ENCODE measurements at places on chromosomes 7 and 10.

- peak; percentile 81 for DNase-seq
Measured at GRCh38 chr7:150778738-150779301, 21.3 kb downstream of the TMEM176B start.

GRCh38 chr7:128174386-128174785 is 66.7 kb upstream of the LEP start:
- DNase-seq, result peak; percentile 98

GRCh38 chr7:88480896-88481295 is 174.2 kb upstream of the STEAP4 start:
- no peak for DNase-seq

DNA sequence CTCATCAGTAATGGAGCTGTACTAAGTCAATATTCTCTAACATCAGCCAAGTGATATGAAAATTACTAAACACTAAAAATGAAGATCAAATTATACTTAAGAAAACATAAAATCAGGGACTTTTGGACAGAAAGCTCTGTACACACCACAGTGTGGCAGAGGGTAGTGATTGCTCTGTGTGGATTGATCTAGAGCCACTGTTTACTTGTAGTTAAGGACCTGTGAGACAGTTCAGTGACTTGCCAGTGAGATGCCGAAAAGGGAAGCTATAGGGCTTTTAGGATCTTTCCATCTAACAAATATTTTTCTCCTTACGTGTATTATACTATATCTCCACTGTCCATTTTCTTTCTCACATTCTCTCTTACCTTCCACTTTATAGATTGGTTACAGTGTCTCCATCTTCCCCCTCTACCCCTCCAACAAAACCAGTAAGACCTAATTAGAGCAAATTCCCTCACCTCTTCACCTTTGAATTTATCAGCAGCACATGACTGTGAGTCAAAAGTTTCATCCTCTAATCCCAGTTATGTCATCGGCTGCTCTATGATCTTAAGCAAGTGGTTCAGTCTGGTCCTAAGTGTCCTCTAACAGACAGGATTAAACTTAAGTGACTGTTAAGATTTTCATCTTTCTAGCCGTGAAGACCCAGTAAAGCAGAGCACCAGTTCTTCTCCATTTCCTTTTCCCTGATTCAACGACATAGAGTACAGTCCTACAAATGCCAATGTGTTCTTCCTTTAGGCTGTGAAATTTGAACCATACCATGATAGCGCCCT is 6.9 kb downstream of the PIK3CG start:
- no peak for DNase-seq

DNA sequence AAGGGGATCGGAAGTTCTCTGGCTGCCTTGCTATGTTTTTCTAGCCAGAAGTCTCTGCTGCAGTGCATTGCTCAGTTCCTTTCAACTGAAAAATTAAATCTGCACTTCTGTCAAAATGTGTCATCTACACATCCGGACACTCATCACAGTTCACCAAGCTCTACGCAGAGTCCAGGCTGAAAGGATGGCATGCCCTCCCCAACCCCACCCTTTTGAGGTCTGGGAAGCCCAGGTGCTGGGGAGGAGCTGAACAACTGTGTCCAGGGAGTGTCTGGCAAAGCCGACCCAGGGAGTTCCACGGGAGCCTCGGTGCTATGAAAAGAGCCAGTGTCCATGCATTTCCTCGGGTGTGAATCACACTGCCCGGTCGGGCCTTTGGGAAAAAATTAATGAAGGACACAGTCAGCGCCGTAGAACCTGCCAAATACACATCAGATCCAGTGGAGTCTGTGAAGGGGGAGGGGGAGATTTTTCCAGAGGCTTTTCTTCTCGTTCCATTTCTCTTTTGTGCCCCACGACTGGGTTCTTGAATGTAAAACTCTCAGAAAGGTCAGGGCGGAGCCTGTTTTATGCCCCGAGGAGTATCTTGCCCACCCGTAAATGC is 757 bp upstream of the PALS2 start:
- DNase-seq, result no peak

DNA sequence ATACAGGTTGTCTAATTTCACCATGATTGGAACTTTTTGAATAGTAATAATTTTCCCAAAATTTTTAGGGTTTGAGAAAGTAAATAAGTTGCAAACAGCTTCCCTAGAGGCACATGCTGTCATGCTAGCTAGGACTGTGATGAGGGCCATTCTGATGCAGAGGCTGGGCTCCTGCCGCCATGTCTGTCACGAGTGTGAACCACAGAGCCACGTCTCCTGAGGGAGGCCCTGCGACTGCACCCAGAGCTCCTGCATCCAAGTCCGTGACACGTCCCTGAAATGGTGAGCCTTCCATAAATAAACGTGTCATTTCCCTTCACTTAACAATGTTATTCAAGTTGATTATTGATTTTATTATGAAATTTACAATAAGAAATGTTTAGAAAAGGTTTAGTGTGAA is 40.0 kb downstream of the C10orf120 start:
- no peak for DNase-seq

GRCh38 chr10:89655722-89656121 is 10.7 kb upstream of the PANK1 start:
- no peak for DNase-seq

DNA sequence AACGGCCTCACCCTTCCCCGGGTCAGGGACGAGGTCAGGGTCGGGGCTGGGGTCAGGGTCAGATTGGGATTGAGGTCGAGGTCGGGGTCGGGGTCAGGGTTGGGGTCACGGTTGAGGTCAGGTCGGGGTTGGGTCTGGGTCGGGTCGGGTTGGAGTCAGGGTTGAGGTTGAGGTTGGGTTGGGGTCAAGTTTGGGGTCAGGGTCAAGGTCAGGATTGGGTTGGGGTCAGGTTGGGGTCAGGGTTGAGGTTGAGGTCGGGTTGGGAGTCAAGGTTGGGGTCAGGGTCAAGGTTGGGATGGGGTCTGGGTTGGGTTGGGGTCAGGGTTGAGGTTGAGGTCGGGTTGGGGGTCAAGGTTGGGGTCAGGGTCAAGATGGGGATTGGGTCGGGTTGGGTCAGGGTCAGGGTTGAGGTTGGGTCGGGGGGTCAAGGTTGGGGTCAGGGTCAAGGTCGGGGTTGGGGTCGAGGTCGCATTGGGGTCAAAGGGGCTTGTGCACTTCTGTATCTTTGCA is 131.4 kb downstream of the VIPR2 start:
- DNase-seq, result no peak

DNA sequence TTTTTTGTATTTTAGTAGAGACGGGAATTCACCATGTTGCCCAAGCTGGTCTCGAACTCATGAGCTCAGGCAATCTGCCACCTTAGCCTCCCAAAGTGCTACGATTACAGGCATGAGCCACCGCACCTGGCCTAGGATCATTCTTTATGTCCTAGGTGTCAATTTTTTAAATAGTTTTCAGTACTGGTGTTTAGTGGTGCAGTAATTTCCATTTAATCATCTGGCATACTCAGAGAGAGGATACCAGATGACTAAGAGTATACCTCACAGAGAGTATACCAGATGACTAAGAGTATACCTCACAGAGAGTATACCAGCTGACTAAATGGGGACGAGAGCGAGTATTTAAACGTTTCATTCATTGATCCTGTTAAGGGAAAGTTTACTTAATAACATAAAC is 37.3 kb upstream of the TMEM248 start:
- DNase-seq, result no peak

GRCh38 chr10:97229322-97230015 is 43.7 kb upstream of the SLIT1 start:
- no peak for DNase-seq

DNA sequence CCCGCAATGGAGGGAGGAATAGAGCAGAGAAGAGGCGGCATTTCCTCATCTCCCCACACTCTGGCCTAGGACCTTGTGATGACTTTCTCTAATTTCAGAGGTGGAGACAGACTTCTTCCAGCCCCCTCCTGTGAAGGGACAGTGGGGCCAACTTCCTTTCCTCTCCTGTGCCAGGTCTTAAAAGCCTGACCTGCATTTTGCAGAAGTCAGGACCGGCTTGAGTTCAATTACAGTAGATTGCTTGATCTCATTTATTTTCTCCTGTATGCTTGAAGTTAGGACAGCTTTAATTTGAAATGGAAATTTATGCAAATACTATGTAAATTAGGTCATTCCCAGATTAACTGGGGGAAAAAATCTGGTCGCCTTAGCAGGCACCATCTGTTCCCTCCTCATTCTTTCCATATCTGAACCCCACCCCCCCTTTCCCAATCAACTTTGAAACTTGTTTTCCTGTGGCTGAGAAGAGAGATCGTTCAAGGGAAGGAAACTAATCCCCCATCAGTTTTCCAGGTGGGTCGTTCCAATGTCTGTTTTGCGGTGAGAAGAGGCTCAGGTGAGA is 57.1 kb downstream of the SYPL1 start:
- DNase-seq, result no peak

DNA sequence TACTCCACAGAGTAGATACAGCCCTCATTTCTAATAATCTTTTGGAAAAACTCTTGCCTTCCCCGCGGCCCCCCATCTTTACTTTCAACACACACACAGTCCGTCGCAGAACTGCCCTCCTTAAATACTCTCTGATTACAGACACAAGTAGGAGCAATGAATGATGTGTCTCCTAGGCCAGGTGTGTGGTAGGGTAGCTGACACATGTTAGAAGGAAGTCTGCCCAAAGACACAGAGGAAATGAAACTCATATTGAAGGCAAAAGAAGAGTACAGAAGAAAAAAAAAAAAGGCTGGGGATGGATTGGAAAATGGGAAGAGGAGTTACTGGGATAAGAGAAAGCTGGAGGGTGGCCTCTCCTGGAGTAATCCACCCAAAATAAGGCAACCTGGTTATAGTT is 14.6 kb downstream of the OPALIN start:
- no peak for DNase-seq

GRCh38 chr7:105875505-105875904 is 894 bp downstream of the ATXN7L1 start:
- no peak for DNase-seq

DNA sequence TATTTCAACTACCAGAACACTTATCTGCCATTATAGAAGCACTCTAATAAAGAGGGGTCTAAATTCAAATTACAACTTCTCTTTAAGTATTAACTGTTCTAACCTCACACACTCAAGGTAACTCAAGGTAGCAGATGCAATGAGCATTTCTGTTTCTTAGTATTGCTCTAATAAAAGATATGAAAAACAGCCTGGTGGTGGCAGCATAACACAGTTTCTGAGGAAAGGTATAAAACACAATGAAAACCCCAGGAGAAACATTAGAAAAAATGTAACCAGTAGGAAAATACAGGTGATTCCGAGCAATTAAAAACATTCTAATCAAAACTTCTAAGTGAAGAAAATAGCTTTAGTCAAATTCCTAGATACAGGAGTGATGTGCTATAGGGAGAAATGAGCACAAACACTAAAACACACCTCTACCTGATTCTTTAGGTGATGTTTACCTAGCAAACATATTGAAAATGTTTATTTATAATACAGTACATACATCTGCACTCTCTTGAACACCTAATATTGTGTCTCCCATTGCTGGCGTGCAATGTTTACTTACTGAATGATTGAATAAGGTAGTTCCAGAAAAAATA is 3.5 kb downstream of the MKRN1 start:
- DNase-seq, result peak; percentile 65

DNA sequence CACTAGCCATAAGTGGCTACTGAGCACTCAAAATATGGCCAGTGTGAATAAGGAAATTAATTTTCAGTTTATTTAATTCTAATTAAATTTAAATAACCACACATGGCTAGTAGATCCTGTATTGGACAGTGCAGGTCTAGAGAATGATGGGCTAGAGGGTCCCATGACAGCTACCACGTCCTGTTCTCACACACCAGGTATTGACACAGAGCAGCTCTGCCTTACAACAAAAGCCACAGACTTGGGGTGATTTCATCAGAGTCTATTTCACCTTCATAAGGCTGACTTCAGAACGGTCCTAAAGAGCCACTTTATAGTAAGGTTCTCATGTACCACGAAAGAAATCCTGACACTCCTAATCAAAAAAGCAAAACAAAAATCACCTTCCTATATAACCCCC is 111.3 kb downstream of the UBE2H start:
- DNase-seq, result no peak

GRCh38 chr10:117694190-117694589 is 151.6 kb downstream of the EMX2 start:
- DNase-seq, result no peak

DNA sequence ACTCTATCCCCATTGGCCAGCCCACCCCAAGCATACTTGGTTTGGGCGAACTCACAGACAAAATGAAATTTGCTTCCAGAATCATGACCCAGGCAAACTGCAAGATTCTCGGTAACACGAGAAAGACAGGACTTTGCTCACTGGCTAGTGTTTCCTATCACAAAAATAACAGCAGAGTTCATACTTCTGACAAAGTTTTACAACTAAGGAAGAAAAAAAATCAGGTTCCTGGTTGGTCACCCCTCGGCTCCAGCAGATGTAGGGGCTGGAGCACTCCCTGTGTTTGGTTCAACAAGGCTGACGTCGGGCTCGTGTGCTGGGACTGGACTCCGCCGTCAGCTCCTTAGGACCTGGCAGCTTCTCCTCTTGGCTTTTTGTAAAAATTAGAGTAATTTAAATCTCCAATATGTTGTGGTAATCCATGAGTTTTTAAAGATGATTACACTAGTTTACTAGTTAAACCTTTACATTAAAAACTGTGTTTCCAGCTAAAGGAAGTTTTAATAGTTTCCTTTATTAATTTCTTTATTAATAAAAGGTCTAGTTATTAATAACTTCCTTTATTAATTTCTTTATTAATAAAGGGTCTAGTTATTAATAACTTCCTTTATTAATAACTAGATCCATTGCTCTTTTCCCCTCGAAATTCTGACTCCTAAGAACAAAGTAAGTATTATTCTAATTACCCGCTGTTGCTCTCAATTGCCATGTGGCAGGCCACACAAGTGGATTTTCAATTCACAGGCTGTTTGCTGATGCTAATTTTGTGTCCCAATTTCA is 115.6 kb upstream of the RNF32 start:
- DNase-seq, result no peak

- no peak for DNase-seq
Measured at GRCh38 chr10:105516511-105516910, 875.4 kb downstream of the SORCS3 start.

- DNase-seq, result no peak
Measured at GRCh38 chr7:37820708-37821468, 27.5 kb upstream of the NME8 start.

DNA sequence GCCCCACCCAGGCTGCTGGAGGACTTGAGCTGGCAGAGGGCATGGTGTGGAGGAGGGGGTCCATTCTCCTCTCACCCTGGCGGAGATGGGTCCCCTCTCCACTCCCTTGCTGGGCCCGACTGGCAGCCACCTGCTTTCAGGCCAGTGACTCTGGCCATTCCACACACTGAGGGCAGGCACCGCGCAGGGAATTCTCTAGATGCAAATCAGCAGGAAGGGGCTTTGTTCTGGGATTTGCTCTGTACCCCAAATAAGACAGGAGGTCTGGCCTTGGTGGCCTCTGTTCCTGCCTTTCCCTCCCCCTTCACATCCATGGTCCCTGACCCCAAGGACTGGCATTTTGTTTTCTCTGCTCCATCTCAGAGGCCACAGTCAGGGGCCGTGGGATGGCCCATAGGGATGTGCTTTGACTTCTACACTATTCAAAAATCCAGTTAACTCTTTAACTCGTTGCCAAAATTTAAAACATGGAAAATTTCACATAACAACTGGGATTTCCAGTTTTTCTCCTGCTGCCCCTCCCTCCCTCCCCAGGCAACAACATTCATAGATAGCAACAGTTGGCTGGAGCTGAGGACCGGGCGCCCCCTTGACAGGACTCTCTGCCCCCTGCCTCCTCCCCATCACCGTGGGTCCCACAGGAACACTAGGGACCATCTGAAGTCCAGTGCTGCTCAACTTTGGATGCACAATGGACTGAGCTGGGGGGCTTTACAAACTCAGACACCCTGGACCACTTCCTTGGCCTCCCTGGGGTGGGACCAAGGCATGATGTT is 33.9 kb downstream of the PPIF start:
- no peak for DNase-seq

- no peak for DNase-seq
Measured at GRCh38 chr7:74570533-74571156, 86.9 kb upstream of the GTF2I start.

Data from NCI-H1694 treated with DMSO at 0.1 percent for 48 hours (cell line).